ENCODE measurements at places on chromosomes 13 and 19. TPM values are rescaled to one million over a fixed set of nuclear protein-coding genes. Genes with fewer than 3 reads are reported as not detected.
A peak's percentile ranks its signal among the peaks of the same experiment; 100 is the strongest.

The PODNL1 gene
- polyA plus RNA-seq, result 1.3 TPM

The TUBA3C gene
- polyA plus RNA-seq, result not detected

The POSTN gene
- not detected for polyA plus RNA-seq

DNA sequence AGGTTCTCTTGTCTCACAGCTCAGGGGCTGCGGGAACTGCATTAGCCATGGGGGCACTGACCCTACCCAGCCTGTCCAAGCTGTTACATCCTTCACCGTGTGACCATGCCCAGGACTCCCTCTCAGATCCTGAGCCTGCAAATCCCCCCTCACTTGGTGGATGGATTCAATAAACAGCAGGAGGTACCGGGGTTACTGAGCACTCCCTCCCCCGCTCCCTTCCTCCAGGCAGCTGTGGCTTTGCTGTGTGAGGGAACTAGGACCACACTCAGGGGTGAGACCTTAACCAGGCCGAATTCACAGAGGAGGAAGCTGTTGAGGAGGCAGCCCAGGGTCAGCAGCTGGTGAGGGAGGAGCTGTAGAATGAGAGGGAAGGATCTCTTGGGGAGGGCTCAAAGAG, 27.0 kb upstream of the CEACAM1 start:
- peak; percentile 44 for DNase-seq

DNA sequence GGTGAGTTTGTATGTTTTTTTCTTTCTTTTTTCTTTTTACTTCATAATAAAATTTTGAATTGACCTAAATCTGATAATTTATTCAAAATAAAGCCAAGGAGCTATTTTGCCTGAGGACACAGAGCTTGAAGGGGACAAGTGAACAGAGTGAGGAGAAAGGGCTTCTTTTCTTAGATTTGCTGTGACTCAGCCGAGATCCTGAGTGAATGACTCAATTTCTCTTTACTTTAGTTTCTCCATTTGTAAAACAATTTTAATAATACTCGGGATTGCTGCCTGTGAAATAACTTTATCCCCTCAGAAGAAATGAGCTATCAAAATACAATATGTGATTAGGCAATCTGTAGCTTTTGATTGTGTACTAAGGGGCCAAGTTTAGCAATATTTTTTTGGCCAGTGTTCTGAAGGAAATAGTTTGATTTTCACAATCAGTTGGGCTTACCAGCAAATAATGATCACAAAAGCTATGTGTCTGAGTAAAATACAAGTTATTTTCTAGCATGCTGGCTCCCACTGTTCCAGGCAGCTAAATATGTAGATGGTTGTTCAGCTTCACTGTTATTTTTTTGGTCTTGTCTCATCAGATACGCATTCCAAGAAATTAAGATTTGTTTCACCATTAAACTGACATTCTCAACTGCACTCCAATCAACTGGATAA, 437.5 kb downstream of the FGF9 start:
- DNase-seq, result peak; percentile 28

- DNase-seq, result no peak
Measured at GRCh38 chr19:13055213-13056051, 47.2 kb downstream of the LYL1 start.

DNA sequence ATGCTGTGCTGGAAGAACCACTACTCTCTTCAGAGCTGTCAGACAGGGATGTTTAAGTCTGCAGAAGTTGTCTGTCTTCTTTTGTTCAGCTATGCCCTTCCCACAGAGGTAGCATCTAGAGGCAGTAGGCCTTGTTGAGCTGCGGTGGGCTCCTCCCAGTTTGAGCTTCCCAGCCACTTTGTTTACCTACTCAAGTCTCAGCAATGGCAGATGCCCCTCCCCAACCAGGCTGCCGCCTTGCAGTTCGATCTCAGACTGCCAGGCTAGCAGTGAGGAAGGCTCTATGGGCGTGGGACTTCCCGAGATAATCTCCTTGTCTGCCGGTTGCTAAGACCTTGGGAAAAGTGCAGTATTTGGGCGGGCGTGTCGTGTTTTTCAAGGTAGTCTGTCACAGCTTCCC, 42.1 kb upstream of the UQCRFS1 start:
- no peak for DNase-seq
